Activated T-cell treated with anti-CD3 and anti-CD28 coated beads for 1 hour (primary cell): ENCODE measurements at places on chromosomes 3 and 15.

DNA sequence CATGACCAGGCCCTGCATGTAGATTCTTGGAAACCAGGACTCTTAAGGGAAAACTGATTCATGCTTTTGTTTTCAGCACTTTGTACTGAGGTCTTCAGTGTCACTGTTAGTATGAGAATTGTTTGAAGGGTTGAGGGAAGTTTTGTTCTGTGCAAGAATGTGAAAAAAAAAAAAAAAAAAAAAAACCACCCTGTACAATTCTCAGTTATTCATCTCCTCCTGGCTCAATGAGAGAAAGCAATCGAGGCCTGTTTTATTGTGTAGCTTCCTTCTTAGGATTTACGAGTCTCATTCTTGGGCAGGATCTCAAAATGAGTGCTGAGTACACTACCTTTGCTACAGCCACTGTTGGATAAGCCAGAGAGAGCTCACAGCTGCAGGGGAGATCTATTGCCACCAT, 469.5 kb downstream of the CNTN4 start:
- no peak for DNase-seq

GRCh38 chr3:32413845-32414521, 22.3 kb downstream of the CMTM7 start:
- no peak for DNase-seq

DNA sequence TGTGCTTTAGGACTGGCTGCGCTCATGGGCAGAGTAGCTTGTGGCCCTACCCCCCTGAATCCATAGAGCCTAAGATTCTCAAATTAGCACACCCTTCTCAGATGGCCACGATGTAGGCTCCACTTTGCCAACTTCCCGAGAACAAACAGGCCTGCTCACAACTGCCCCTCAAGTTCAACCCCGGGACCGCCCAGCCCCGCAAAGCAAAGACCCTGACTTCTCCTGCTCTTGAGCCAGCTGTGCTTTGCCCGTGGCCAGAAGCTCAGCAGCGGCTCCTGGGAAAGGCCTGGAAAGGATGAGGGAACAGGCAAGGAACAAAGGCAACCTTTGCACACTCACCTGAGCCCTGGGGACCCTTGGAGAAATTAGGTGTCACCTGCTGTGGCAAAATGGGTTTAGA, 32.0 kb downstream of the CYP11A1 start:
- no peak for DNase-seq

GRCh38 chr15:49721091-49721490, 100.2 kb downstream of the DTWD1 start:
- DNase-seq, result no peak

DNA sequence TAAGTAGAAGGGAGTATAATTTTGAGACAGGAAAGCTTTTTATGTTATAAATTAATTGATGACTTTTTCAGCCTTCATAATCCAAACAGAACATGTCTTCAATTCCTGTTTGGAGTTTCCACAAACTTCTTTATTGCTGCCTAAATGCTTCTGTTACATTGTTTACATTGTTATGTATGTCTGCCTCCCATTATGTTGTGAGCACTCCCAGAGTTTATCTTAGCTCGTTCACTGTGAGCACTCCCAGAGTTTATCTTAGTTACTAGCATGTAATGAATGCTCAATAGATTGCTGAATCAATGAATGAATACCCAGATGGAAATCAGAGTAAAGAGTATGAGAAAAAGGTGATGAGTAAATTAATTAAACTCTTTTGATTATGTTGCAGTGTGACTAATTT, 1178.0 kb downstream of the ROBO1 start:
- DNase-seq, result no peak

GRCh38 chr15:34821831-34822230, 26.5 kb upstream of the ACTC1 start:
- DNase-seq, result no peak

GRCh38 chr3:52719618-52720017, 13.7 kb downstream of the SPCS1 start:
- no peak for DNase-seq

DNA sequence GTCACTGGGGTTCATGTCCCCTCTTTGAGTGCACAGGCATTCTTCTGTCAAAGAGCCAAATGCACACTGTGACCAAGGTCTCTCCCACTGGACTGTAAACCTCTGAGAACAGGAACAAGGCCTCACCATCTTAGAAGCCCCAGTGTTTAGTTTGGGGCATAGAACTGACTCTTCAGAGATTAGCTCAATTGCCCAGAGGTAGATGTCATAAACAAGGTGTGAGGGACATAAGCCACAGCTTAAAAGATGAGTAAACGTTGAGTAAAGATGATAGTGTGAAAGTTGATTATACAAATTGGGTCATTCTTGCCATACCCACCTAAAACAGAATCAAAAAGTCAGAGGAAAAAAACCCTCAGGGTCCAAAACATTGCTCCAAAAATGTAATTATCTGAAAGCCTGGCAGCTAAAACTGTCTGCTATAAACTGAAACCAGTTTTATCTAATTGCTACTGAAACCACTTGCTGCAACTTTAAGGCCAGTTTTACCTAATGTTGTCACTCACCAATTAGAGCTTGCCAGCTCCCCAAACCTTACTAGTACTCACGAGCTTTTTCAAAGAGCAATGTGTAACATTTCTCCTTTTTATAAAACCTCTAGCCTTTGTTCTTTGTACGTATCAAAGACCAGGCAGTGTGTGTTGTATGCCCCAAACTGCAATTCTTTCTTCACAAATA, 415.2 kb downstream of the RAP2B start:
- no peak for DNase-seq

GRCh38 chr15:29012097-29012496, 126.3 kb downstream of the APBA2 start:
- DNase-seq, result no peak

GRCh38 chr3:195059471-195060216, 211.3 kb downstream of the XXYLT1 start:
- DNase-seq, result no peak

- no peak for DNase-seq
These were observed 29.4 kb downstream of the AADAC start for GRCh38 chr3:151843275-151843674.

DNA sequence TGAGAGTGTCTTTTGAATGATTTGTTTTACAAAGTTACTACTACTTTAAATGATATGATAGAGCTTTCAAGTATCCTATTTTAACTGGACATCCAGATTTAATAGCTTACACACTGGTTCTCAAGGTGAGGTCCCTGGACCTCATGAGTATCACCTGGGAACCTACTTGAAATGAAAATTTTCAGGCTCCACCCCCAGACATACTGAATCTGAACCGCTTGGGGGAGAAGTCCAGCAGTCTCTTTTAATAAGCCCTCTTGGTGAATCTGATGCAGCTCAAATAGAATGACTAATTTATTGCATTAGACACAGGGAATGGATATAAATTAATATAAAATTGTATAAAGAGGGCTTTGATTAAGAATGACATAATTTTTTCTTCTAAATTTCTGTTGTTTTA, 29.4 kb upstream of the SLITRK3 start:
- no peak for DNase-seq

DNA sequence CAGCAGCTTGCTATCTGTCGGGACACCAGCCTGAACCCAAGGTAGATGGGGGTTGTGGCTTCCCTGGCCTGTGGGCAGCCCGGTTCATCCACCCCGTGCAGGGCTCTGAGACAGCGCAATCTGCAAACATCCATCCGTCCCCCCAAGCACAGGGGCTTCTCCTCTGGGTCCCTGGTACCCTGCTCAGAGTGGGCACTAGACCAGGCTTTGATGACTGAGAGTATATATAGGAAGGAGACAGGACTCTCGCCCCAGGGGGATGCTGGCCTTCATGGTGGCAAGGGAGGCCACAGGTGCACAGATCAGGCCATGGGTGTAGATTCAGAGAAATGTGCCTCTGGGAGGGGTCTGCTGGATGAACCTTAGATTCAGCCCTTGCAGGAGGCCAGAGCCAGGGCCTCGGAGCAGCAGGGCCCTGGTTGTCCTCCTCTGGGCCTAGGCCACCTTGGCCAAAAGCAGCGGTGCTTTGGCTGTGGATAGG, 40.3 kb downstream of the CFAP100 start:
- DNase-seq, result no peak

DNA sequence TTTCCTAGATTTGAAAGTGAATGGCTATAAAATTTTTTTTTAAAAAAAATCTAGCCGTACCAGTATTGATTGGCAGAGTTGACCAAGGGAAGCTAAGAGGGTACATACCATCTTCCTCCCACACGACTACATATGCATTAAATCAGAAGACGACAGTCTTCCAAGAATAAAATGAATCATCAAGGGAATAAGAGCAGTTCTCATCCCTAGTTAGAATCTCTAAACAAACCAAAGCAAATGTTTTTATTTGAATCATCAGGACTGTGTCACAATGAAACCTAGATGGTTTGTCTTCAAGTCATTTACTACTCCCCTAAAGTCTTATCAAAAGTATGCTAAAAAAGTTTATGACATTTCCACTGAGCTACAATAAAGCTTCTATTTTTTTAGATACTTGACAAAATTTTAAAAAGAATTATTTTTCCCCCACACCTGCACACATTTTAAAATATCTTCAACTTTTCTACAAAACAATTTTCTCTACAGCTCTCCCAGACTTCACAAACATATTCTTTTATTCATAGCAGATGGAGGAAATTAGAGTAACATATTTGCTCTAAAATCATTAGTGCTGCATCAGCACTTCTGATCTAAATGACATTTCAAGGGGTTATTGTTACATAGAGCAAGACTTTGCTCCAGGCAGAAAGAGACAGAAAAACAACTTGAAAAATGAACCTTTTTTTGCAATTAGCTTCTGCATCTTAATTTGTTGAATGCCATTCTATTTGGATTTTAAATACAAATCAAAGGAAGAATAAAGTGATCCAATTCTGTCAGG, 547.1 kb downstream of the FHIT start:
- no peak for DNase-seq

DNA sequence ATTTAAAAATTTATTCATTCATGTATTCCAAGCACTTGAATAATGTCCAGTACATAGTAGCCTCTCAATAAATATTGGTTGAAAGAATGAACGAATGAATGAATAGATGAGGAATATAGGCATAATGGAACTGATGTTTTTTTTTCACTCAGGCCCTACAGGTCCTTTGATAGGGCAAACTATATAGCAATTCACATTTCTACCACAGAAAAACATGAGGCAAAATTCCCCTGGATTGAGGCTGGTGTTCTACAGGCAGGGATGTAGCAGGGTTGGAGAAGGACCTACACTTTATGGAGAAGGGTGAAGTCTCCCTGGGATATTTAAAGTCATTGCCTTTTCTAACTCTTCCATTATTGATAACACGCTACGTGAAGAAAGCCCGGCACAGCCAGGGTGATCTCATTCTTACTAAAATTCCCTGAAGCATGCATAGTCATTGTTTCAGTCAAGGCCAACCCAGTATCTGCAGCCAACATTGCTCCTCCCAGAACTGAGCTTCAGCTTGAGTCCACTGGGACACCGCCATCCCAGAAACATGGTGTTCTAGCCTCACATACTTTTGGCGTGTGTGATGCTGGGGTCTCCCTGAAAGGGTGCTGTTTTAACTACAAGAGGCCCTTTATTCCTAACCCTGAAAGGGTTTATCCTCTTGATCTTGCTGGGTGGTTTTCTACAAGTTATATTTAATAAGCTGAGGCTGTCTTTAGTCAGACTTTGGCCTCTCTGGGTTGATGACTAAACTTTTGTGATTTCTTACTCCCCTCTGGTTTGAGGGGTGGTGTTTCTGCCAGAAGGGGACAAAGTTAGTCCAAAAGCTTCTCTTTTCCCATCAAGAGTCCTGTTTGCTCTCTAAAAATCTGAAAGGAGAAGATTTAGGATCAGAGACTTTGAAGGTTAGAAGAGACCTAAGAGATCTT, 25.9 kb upstream of the FBN1 start:
- DNase-seq, result no peak

GRCh38 chr3:181176601-181177000, 187.1 kb upstream of the DNAJC19 start:
- DNase-seq, result peak; percentile 15

- DNase-seq, result no peak
These were observed 108.1 kb downstream of the PDZRN3 start for GRCh38 chr3:73516631-73517030.

GRCh38 chr15:87632364-87632763, 624.2 kb downstream of the NTRK3 start:
- DNase-seq, result no peak

GRCh38 chr3:36397841-36398240, 17.5 kb downstream of the STAC start:
- DNase-seq, result no peak

DNA sequence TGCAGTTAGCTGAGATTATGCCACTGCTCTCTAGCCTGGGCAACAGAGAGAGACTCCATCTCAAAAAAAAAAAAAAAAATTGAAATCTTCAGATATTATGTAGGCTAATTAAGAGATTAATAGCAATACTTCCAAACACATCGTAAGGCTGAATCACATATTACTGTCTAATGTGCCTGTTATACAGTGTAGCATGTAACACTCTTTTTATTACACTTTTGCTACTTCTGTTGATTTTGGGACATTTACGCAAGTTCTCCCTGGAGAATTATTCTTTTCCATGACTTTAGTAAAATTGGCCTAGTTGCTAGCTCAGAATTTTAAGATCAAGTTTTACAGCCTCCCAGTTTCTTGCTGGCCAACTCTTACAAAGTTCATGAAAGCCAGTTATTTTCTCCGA, 605.2 kb downstream of the NAALADL2 start:
- no peak for DNase-seq

DNA sequence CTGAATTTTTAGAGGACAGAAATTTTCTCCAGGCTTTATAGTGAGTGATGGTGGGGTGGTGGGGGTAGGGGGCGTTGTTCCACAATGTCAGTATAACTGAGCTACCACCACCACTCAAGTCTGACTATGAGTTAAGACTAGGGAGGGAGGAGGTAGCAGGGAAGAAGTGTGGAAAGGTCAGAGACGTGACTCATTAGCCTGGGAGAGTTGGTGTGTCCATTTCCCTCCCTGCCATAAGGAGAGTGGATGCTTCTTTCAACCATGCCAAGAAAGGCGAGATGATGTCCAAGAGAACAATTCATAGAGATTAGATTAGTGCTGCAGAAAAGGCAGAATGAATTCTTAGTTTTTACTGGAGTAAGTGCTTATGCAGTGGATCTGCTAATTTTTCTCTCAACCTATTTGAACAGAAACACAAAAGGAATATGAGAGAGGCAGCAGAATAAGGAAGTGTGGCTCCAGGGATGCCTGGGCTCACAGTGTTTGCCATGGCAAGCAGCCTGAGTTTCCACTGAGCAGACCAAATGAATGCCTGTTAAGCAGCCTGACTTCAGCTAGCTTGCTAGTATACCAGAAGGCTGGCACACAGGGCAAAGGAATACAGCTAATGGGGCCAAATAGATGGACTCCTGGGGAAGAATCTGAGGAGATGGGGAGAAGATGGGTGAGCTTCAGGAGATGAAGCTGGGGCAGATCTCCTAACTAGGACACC, 708.9 kb downstream of the NTRK3 start:
- DNase-seq, result no peak

- DNase-seq, result no peak
These were observed 514 bp downstream of the IGF2BP2 start for GRCh38 chr3:185824051-185825005.

- no peak for DNase-seq
These were observed 74.0 kb upstream of the POLG start for GRCh38 chr15:89408372-89409183.
